Daoy (cell line): ENCODE measurements at places on chromosomes 16 and 17. TPM values are rescaled to one million over a fixed set of nuclear protein-coding genes. Genes with fewer than 3 reads are reported as not detected.

Gene SIAH1
- 16.4 and 20.2 TPM in 2 replicates for total RNA-seq

DNA sequence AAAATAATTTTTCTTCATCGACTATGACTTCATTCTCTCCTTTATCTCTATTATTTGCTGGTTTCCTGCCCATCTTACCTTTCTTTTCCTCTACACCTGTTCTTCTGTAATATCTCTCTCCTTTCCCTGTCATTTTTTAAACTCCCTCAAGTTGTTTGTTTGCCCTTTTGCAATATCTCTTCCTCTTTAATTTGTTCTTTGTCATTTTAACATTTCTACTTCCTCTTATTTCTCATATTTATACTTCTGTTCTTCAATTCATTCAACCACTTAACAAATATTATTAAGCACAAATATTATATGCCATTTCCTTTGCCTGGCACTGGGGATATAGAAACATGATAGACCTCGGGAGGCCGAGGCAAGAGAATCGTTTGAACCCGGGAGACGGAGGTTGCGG is 22.6 kb downstream of the MAP3K3 start:
- DNase-seq = no peak

Gene FAM20A
- total RNA-seq = not detected in 2 replicates

DNA sequence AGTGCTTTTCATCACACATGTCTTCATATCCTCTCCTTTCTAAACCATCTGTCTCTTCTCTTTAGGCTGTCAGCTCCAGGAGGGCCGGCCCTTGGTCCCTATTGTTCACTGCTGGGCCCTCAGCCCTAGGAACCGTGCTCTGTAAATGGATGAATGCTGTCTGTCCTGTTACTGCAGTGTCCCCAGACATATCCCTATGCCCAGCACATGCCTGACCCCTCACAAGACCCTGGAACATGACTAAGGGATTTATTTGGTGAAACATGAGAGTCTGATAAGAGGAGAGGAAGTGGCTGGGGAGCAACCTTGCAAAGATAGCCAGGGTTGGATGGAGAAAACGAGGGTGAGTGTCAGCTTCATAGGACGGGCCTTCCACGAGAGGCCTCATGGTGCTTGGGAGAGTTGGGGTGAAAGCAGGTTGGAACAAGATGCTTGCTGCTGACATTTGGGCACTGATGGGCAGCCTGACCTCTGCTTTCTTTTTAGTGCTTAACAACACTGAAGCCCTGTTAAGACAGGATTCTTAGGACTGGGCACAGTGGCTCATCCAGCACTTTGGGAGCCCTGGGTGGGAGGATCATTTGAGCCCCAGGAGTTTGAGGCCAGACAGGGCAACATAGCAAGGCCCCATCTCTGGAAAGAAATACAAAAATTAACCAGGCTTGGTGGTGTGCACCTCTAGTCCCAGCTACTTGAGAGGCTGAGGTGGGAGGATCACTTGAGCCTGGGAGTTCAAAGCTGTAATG is 39.0 kb downstream of the ABCC1 start:
- peak; percentile 42 for DNase-seq

- DNase-seq = no peak
Measured at GRCh38 chr17:40345161-40345993, 19.2 kb downstream of the GJD3 start.

DNA sequence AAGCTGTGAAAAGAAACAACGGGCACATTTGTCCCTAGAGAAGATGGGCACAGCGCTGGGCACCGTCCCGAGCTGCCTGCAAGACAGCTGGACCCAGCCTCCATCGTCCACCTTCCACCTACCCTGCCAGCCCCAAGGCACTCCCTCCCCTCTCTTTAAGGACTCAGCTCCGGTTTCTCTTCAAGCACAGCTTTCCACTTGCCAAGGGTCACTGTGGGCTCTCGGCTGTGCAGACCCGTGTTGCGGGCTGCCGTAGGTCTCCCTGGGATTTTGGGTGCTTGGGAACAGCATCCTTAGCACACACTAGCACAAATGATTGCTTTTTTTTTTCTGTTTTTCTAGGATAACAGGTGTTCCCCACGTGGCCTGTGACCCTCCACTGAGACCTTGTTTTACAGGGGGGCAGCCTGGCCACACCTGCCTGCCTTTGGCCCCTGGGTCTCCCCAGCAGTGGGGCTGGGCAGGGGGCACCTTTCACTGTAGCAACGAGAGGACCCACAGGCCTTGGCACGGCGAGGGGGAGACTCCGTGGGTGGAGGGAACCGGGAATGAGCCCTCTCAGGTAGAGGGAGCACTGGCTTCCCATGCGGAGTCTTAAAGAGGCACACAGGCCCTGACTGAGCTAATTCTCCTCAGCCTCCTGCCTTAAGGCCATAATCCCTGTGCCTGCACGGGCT is 1.4 kb downstream of the CHMP6 start:
- peak; percentile 35 for DNase-seq

GRCh38 chr16:19885451-19886072 is 914 bp upstream of the GPRC5B start:
- DNase-seq = no peak

Gene HES7
- total RNA-seq = 0.40 and 0.92 TPM in 2 replicates

Gene IRX6
- total RNA-seq = 0.15 and 0.23 TPM in 2 replicates

Gene IRX5
- total RNA-seq = 3.6 and 7.6 TPM in 2 replicates

Gene GAS2L2
- total RNA-seq = not detected in 2 replicates

- DNase-seq = no peak
Measured at GRCh38 chr16:460787-461186, 35.3 kb downstream of the RAB11FIP3 start.

GRCh38 chr16:1054660-1055556 is 17.6 kb upstream of the SSTR5 start:
- DNase-seq = peak; percentile 29

Gene NACA2
- total RNA-seq = not detected in 2 replicates

DNA sequence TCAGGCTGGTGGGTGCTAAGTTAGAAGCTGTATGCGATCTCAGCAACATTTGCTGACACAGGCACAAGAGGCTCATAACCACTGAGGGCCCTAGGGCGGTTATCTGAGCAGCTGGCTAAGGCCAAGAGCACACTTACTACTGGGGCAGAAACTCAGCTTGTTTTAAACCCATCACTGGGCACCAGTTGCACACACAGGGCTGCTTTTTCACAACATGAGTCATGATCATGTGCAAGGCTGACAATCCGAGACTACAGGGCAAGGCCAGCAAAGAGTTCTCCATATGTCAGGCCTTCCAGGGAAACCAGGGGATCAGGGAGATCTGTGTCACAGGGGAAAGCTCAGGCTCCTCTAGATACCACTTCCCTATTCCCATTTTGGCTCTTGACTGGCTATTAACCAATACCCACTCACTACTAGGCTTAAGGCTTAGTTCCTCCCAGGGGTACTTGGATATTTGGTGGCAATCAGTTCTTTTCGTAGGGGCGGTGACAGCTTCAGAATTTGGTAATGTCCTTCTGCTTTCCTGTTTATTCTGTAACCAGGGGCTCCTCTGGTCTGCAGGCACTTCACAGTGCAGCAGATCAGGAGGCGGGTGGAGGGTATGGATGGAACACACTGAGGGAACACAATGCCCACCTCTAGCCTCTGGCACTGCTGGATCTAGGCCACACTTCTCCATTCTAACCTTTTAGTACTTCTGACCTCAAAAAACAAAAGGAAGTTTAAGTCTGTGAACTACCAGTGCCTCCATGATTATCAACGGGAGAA is 44.9 kb upstream of the ERN1 start:
- DNase-seq = peak; percentile 9

DNA sequence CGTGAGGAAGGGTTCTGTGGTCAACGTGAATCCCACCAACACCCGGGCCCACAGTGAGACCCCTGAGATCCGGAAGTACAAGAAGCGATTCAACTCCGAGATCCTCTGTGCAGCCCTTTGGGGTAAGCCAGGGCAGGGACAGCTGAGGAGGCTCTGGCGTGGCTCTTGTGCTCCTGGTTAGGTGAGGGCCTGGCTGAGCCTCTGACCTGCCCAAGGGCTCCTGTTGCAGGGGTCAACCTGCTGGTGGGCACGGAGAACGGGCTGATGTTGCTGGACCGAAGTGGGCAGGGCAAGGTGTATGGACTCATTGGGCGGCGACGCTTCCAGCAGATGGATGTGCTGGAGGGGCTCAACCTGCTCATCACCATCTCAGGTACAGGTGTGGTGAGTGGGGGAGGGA is 4.2 kb upstream of the C17orf107 start:
- DNase-seq = no peak

GRCh38 chr17:80264205-80265075 is 3.8 kb downstream of the RNF213 start:
- DNase-seq = no peak

DNA sequence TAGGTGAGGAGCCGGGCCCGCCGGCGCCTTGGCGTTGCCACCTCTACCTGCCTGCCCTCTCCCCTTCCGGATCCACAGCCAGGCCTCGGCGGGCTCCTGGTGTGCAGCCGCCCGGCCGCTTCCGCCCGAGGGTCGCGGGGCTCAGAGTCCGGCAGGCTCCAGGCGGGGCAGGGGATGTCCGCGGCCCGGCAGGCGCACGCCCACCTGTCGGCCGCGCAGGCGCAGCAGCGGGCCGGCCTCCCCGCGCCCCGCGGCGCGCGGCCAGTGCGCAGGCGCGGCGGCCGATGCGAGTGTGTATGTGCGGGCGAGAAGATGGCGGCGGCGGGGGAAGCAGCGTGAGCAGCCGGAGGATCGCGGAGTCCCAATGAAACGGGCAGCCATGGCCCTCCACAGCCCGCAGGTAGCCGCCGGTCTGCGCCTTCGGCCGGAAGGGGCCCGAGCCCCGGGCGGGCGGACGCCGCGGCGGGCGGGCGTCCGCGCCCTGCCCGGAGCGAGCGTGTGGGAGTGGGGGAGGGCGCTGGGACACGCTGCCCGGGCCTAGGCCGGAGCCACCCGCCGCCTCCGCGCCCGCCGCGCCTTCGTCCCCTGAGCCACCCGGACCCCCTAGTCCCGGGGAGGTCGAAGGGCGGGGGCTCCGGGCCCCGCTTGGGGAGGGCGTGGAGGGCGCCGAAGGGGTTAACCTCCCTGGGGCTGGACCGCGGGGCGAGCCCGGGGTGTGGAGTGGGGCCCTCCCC is at the start of gene USP10:
USP10 (plus strand) TSS at position 289 of the 734 bp plus-strand sequence; CDS start at position 380, 91 bp downstream.
- peak; percentile 89 for DNase-seq

Gene AARS1
- 43.1 and 52.7 TPM in 2 replicates for total RNA-seq

Gene KIF18B
- 4.9 and 8.4 TPM in 2 replicates for total RNA-seq

Gene ADAD2
- total RNA-seq = not detected in 2 replicates

DNA sequence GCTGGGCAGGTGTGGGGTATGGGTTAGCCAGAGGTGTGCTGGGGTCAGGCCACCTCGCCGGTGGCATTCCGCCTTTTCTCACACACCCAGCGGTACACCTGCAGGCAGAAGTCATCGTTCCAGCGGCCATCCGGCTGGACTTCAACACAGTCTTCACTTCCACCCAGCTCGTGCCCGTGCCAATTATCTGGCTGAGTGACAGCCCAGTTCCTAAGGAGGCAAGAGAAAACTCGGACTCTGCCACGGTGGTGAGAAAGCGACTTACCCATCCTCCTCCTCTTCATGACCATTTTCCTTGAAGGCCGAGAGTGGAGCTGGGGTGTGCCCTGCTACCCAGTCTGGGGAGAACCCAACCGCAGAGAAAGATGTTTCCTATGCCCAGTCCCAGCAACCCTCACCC is 13.1 kb downstream of the ASGR2 start:
- no peak for DNase-seq

GRCh38 chr16:85573696-85574641 is 39.2 kb upstream of the GSE1 start:
- DNase-seq = peak; percentile 78

GRCh38 chr16:3681206-3681605 is 26.7 kb downstream of the DNASE1 start:
- DNase-seq = no peak

DNA sequence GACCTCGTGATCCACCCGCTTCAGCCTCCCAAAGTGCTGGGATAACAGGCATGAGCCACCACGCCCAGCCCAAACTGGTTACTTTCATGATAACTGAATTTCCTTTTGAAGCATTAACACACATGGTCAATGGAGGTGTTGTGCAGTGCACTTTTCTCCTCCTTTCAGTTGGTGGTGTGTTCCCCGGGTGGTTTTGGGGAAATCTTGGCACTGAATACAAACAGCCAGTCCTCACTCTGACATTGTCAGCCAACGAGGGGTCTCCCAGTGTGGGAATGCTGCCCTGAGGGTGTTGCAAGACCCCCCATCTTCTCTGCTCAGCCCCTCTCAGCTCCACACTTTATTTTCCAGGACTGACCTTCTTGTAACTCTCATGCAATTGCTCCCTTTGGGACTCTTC is 70.5 kb downstream of the SOX9 start:
- no peak for DNase-seq

GRCh38 chr16:11349599-11350276 is 4.5 kb downstream of the RMI2 start:
- peak; percentile 39 for DNase-seq

Gene ERN1
- 5.2 and 13.5 TPM in 2 replicates for total RNA-seq

DNA sequence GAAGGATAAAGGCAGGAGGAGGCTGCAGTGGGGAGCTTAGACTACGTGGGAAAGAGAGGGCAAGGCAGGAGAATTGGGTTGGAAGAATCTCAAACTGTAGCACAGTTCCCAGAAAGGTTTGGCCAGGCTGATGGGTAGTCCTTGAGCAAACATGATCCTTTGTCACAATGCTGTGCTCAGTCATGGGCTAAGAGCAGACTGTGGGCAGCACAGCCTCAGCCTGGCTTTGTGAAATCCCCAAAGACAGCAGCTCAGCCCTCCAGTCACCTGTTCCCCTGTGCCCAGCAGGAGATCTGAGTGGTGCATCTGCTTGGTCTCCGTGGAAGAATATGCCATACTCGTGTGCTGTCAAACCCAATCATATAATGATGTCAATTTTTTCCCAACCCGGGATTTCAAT is 10.6 kb upstream of the ENGASE start:
- DNase-seq = no peak

DNA sequence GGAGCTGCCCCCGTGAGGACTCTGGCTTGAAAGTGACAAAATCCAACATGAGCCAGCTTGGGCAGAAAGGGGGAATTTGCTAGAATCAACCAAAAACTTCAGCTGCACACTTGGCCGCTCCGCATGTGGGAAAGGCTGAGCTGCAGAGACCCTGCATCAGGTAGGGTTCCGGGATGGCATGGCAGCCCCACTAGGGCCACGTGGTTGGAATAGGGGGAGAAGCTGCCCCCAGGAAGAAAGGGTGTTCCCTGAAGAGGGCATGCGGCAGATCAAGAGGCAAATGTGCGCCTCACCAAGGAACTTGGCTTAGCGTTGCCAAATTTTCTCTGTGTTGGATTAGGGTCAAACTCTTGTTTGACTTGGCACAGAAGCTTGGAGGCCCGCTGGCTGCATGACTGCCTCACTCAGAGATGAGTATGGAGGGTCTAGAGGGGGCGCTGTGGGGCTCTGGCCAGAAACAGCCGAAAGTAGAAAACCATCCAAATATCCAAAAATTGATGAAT is 29.2 kb upstream of the WFIKKN2 start:
- peak; percentile 16 for DNase-seq

DNA sequence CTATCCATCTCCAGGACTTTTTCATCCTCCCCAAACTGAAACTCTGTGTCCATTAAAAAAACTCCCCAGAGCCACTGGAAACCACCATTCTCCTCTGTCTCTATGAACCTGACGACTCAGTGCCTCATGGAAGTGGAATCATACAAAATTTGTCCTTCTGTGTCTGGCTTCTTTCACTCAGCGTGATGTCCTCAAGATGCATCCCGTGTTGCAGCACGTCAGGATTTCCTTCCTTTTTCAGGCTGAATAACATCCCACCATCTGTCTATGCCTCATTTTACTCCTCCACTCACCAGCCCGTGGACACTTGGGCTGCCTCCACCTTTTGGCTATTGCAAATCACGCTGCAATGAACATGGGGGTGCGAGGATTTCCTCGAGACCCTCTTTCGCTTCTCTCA is 12.6 kb upstream of the ALDH3A1 start:
- DNase-seq = no peak
